ENCODE measurements at places on chromosomes 7 and 10.

- peak; percentile 51 for DNase-seq
Measured at GRCh38 chr10:133127291-133128125, 32.5 kb upstream of the KNDC1 start.

- DNase-seq: no peak
Measured at GRCh38 chr7:117992635-117993376, 119.6 kb upstream of the CTTNBP2 start.

GRCh38 chr10:46550076-46550790 is 6.2 kb downstream of the GPRIN2 start:
- DNase-seq: no peak

GRCh38 chr10:10545771-10546170 is 471.9 kb upstream of the CELF2 start:
- DNase-seq: no peak

GRCh38 chr10:129888784-129889616 is 75.1 kb downstream of the EBF3 start:
- DNase-seq: peak; percentile 42

- DNase-seq: no peak
Measured at GRCh38 chr10:107415446-107415845, 250.9 kb upstream of the SORCS1 start.

DNA sequence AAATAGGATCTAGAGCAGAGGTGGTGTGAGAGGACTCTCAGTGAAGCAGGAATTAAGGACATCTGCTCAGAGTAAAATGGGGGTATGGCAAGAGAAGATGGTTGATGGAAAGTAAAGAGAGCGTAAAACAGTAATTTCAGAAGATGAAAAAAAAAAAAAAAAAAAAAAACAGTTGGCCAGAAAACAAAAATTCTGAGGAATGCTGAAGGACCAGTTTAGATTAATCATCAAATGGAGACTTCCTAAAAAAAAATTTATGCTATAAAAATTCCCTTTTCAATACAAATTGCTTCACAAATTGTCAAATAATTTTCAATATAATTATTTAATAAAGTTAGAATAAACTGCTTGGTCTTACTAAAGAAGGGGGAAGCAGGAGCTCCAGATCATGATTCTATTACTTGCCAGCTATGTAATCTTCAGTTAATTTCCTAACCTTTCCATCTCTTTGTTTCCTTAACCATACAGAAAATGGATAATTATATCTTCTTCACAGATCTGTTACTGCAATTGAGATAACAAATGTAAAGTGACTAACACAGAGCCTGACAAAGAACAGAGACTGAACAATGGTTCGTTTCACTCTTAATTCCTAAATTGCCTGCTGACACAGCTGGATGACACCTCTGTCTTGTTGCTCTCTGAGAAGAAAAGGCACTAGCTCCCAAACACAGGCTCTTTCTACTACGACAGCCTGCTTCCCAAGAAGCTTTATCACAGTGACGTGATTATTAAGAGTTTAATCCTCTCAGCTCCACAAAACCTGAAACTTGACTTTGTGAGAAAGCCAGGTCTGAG is 64.9 kb upstream of the GPR22 start:
- DNase-seq: no peak

GRCh38 chr7:128591705-128592104 is 80.4 kb upstream of the GARIN1A start:
- DNase-seq: no peak

GRCh38 chr7:105245398-105246114 is 143.2 kb downstream of the SRPK2 start:
- no peak for DNase-seq

- peak; percentile 13 for DNase-seq
Measured at GRCh38 chr10:98361131-98362025, 53.6 kb downstream of the PYROXD2 start.

DNA sequence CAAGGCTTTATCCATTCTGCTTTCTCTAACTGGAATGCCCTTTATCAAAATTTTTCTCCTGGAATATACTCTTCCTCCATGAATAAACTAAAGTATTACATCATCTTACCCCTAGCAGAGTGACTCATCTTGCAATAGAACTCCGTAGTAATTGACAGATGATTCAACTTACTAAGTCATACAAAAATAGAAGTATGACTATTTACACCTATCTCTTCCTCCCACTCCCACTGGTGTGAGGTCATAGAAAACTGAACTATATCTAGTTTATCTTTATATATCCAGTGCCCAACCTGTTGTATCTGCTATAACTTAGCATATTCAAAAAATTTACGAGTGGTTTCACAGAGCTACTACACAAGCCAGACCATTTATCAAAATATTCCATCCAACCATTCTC is 26.1 kb downstream of the ABCB1 start:
- no peak for DNase-seq

DNA sequence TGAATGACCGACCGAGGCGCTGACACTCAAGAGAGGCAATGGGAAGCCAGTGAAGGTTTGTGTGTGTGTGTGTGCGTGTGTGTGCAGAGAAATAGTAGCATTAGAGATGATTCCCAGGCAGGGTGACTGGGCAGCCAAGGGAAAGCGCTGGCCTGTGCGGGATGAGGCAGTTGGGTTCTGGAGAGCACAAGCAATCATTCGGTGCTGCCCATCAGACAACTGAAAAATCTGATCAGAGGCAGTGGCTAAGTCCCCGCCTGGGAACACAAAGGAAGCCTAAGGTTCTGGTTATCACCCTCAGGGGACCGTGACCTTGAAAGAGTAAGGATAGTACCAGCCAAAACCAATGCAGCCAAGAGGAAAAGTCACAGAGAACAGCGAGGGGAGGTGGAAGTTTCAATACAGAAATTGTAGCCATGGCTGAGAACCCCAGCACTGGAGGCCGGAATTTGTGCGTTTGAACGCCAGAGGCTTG is 868 bp upstream of the PDCD4 start:
- no peak for DNase-seq

- DNase-seq: peak; percentile 57
Measured at GRCh38 chr10:12181065-12181775, 14.5 kb downstream of the NUDT5 start.

DNA sequence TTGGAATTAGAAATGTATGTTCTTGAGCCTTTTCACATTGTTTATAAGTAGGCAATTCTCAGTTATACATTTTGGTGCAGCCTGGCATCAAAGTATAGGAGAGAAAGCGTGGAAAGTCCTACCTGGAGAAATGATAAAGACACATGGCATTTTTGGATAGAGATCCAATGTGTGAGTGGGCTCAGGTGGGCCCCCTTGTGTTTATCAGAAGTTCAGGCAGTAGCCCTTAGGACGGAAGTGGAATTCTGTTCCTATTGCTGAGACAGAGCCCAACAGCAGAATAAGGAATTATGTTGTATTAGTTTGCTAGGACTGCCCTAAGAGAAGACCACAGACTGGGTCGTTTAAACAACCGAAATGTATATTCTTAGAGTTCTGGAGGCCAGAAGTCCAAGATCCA is 85.2 kb upstream of the AMPH start:
- no peak for DNase-seq

DNA sequence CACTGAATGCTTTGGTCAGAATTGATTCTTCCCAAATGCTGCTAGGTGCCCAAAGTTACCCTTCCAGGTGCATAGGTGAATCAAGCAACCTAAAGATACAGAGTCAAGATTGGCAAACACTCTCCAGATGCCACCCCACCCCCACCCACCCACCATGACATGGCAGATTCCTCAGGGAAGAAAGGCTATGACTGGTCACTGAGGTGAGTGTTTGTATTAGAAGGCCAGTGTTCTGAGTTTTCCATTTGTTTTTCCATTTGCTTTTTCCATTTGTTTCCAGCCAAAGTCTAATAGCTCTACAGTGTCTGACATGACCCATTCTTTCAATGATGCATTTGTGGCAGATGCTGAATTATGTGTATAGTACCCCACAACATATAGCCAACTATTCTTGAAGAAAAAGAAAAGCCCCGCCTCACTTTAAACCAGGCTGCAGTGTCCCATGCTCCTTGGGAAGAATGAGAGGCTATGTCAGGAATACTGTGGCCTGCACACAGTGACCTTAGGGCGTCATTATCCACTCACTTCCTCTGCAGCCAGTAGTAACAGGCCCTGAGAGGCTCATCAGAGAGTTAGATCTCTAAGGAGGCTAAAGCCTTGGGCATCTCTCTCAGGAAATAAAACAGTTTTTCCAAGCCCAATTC is 16.1 kb upstream of the HIBADH start:
- DNase-seq: no peak

DNA sequence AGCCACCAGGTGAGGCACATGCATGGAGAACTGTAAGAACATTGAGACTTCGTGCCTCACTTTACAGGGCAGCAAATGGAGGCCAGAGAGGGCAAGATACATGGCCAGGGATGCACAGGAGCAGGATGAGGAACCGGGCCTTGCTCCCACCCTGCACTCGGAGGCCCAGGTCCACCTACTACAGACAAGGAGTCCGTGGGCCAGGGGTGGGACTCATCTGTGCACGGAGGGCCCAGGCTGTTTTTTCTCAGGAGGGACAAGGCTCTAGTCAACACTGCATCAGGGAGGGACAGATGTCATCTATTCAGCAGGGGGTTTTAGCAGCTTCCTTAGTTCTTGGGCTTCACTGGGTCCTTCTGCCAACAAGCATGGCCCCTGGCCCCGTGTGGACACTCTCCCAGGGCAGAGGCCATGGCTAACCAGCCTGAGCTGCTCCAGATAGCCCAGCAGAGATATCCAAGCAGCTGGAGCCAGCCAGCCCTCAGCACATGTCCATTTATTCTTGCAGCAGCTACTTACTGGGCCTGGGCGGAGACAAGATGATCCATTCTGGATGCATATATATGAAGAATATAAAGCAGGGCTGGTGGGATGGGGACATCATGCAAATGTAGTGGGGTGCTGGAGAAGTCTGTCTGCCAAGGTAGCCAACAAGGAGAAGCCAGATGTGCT is 134.5 kb upstream of the RET start:
- DNase-seq: no peak

DNA sequence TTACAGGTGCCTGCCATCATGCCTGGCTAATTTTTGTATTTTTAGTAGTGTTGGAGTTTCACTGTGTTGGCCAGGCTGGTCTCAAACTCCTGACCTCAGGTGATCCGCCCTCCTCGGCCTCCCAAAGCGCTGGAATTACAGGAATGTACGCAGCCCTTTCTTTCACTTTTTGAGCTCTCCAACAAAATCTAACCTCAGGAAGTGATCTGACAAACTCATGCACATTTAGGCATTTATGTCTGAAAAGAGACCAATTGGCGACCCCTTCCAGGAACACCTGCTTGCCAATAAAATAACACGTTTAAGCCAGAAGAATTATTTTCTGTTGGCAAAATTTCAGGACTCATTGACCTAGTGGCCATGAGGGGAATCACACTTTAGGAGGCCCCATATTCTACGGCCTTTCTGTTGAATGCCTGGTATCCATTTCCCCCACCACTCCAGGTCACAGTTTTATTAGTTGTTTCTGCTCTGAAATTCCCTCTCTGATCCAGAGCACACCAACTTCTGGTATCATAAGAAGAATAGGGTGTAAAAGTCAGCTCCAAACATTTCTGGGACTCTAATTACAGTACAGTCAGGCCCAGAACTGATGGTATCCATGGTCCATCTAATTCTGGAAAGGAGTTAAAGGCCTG is 65.8 kb upstream of the FRMD4A start:
- no peak for DNase-seq

GRCh38 chr7:105713488-105714465 is 132.5 kb upstream of the EFCAB10 start:
- DNase-seq: no peak

DNA sequence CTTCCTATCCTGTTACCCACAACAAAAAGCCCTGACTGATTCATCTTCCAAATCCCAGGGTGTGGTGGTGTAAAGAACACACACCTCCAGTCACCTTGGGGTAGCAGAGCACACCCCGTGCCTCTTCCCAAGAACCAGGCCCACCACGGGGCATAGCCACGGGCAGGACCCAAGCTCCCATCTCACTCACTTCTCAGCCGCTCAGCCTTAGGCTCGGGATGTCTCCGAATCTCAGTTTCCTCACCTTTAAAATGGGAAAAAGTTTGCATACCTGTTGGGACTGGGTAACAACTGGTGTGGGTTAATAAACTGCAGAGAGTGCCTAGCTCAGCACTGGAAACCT is 139.0 kb downstream of the FGFR2 start:
- no peak for DNase-seq

DNA sequence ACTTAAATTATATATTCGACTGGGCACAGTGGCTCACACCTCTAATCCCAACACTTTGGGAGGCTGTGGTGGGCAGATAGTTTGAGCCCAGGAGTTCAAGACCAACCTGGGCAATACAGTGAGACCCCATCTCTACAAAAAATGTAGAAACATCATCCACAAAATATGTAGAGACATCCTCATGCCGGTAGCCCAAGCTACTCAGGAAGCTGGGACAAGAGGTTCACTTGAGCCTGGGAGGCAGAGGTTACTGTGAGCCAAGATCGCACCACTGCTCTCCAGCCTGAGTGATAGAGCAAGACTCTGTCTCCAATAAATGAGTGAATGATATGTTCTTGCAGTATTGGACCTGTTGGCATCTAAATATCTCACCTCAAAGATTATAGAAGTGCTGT is 22.6 kb upstream of the TNS3 start:
- no peak for DNase-seq

DNA sequence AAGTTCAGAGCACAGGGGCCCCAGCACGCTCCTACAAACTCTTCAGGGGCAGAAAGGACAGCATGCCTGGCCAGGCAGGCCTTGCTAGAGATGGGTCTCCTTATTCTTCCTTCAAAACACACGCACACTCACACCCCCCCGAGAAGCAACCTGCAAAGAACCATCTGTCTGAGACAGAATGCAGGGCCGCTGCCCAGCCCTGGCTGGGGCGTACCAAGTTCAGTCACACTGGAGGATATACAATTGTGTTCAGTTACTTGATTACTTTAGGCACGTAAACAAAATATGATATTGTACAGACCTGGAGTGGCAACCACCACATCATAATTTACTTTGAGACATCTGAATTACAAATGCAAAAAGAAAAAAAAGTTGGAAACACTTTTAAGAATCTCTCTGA is 5.7 kb downstream of the FAM53B start:
- DNase-seq: no peak

DNA sequence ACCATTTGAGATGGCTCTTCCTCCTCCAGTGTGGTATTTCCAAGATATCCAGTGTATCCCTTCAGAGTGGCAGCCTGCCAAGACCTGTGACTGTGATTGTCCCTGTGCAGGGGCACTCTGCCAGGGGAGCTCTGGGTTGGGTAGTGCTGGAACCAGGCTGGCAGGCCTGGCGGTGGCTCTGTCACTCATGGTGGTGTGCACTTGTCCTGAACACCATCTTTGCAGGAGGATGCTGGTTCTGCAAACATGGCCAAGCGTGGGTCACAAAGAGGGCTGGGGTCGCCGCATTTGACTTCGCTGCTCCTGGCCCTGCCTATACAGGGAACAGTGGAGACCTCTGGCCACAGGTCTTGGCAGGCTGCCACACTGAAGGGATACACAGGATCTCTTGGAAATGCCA is 205.2 kb downstream of the PRPF18 start:
- no peak for DNase-seq

GRCh38 chr7:86479144-86479543 is 164.6 kb upstream of the GRM3 start:
- DNase-seq: no peak

All from stimulated activated CD8-positive, alpha-beta memory T cell treated with anti-CD3 and anti-CD28 coated beads, Interleukin-2, amount 100 ng/mL, for 48 hours (primary cell).